ENCODE measurements at places on chromosomes 1 and 21. TPM values are rescaled to one million over a fixed set of nuclear protein-coding genes. Genes with fewer than 3 reads are reported as not detected.

Gene CATSPER4
- total RNA-seq: not detected

Gene DRAXIN
- 0.54 TPM for total RNA-seq

- no peak for DNase-seq
Observed at GRCh38 chr1:201896951-201897391, 8.3 kb downstream of the SHISA4 start.

GRCh38 chr1:232038706-232039677 is 412.4 kb downstream of the DISC1 start:
- no peak for DNase-seq

Measured in activated CD4-positive, alpha-beta T cell treated with anti-CD3 and anti-CD28 coated beads, Interleukin-2, amount 10 ng/mL, durations not matched to agents 7 days and 5 days (primary cell).